ENCODE measurements at places on chromosomes 11 and 22. TPM values are rescaled to one million over a fixed set of nuclear protein-coding genes. Genes with fewer than 3 reads are reported as not detected.

GRCh38 chr22:40161194-40161593, 16.5 kb upstream of the TNRC6B start:
- H3K27ac ChIP-seq = no peak overlapping the region
- no peaks in the 10 kb centered on the region for H3K4me1 ChIP-seq
- DNase-seq = peak; percentile 41
- no peaks in the 10 kb centered on the region for H3K27me3 ChIP-seq

- no peaks in the 10 kb centered on the region for H3K36me3 ChIP-seq
- no peaks in the 10 kb centered on the region for H3K27me3 ChIP-seq
- H3K4me1 ChIP-seq = peaks cover 17% of the 10 kb centered on the region
- DNase-seq = no peak
- no peak overlapping the region for H3K4me3 ChIP-seq
These were observed 10.9 kb upstream of the FGF3 start for GRCh38 chr11:69830086-69830485.

- H3K4me1 ChIP-seq = peaks cover 16% of the 10 kb centered on the region
- DNase-seq = peak; percentile 58
- H3K27me3 ChIP-seq = no peaks in the 10 kb centered on the region
- H3K27ac ChIP-seq = no peak overlapping the region
- H3K36me3 ChIP-seq = peaks cover 14% of the 10 kb centered on the region
These were observed 16.3 kb downstream of the APOL5 start for GRCh38 chr22:35733791-35734516.

The LMO2 gene
- polyA plus RNA-seq = 9.2 TPM

DNA sequence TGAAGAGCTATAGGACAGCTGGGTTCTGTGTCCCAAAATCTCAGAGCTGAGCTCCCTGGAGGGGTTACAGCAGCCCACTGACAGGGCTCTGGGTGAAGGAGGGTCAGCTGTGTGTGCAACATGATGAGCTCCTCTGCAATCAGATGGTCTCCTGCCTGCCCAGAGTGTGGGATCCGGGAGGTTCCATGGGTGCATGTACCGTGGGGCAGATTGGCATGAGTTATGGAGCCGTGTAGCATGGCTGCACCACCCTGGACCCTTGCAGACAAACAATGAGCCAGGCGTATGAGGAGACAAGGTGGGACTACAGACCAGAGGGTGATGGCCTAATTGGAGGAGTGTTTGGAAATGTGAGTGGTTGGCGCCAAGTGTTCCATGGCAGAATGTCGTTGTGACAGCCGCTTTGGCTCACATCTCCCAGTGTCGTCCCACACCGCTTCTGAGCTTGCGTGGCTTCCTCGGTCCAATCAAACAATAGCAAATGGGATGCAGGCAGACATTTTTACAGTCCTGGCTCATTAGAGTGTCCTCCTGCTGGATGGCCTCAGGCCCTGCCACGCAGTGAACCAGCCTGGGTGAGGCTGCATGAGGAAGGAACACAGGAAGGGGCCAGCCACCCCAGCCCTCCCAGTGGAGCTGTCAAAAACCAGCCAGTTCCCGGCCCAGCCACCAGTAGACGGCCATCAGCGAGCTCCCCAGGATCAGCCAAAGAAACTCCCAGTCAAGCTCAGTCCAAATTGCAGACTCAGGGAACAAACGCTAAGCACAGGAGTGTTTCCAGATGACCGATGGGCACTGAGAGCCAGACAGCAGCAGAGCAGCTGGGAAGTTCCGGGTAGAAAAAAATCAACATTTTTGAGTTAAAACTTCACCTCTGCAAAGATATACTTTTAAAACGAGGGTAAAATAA, 1066.9 kb downstream of the BRD1 start:
- no peak overlapping the region for H3K27ac ChIP-seq
- no peaks in the 10 kb centered on the region for H3K36me3 ChIP-seq
- no peaks in the 10 kb centered on the region for H3K4me1 ChIP-seq
- H3K4me3 ChIP-seq = no peak overlapping the region
- H3K27me3 ChIP-seq = no peaks in the 10 kb centered on the region

DNA sequence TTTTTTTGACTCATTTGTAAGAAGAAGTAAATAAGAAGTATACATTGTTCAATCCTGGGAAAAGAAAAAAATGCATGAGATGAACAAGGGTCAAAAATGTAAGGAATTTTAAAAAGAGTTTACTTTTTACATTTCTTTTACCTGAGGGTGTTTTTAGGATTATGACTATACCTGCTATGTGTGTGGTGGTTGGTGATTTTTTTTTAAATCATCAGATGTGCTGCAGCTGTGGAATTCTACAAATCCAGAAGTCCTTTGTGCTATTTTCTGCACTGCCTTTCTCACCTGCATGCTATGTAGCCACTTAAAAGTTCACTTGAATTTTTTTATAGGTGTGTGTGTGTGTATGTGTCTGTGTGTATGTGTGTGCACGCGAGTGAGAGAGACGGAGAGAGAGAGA, 185.3 kb downstream of the FAT3 start:
- H3K4me3 ChIP-seq = no peak overlapping the region
- H3K27ac ChIP-seq = no peak overlapping the region
- no peaks in the 10 kb centered on the region for H3K27me3 ChIP-seq

- H3K4me1 ChIP-seq = no peaks in the 10 kb centered on the region
- no peak overlapping the region for H3K4me3 ChIP-seq
- H3K27ac ChIP-seq = no peak overlapping the region
- H3K27me3 ChIP-seq = no peaks in the 10 kb centered on the region
- no peaks in the 10 kb centered on the region for H3K36me3 ChIP-seq
These were observed 7.9 kb downstream of the RTN4R start for GRCh38 chr22:20260071-20260765.

GRCh38 chr11:22162756-22163155, 30.1 kb upstream of the ANO5 start:
- no peak overlapping the region for H3K27ac ChIP-seq
- peaks cover 5% of the 10 kb centered on the region for H3K4me1 ChIP-seq
- H3K4me3 ChIP-seq = no peak overlapping the region
- DNase-seq = no peak

The STARD10 gene
- 331 TPM for polyA plus RNA-seq

- no peaks in the 10 kb centered on the region for H3K27me3 ChIP-seq
- no peak overlapping the region for H3K27ac ChIP-seq
These were observed 3.6 kb downstream of the IZUMO1R start for GRCh38 chr11:94308024-94308423.

The ACTN3 gene
- not detected for polyA plus RNA-seq

GRCh38 chr11:73382747-73383146, 6.5 kb downstream of the RELT start:
- H3K4me1 ChIP-seq = peaks cover 9% of the 10 kb centered on the region
- H3K4me3 ChIP-seq = no peak overlapping the region
- H3K36me3 ChIP-seq = no peaks in the 10 kb centered on the region
- peak overlapping the region; percentile 60 for H3K27ac ChIP-seq
- H3K27me3 ChIP-seq = no peaks in the 10 kb centered on the region

DNA sequence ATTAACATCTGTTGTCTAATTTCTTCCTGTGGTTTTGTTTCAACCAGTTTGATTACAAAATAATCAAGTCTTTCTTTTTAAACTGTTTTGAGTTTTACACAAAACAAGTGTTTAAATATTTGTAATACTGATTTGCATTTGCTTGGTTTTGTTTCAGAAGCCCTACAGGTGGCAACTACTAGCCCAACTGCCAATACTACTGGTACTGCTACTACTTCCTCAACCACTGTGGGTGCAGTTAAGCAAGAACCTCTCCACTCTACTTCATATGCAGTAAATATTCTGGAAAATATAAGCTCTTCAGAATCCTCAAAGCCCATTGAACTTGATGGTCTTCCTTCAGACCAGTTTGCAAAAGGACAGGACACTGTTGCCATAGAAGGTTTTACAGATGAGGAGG, 61.1 kb downstream of the QSER1 start:
- H3K27ac ChIP-seq = no peak overlapping the region
- H3K4me1 ChIP-seq = no peaks in the 10 kb centered on the region
- H3K4me3 ChIP-seq = no peak overlapping the region
- DNase-seq = no peak

The SUSD2 gene
- 82.9 TPM for polyA plus RNA-seq

DNA sequence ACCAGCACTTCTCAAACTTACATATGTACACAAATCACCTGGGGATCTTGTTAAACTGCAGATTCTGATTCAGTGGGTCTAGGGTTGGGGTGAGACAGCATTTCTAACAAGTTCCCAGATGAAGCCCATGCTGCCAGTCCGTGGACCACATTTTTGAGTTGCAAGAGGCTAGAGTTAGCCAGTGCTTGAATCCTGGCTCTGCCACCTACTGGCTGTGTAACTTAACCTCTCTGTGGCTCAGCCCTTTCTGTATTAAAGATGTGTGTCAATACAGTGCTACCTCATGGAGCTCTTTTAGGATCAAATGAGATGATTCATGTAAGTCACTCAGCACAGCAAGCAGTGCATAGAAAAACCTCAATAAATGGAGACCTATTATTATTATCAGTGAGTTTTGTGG, 90.2 kb upstream of the ISX start:
- no peak for DNase-seq
- no peak overlapping the region for H3K27ac ChIP-seq
- H3K4me1 ChIP-seq = no peaks in the 10 kb centered on the region
- no peaks in the 10 kb centered on the region for H3K36me3 ChIP-seq
- no peaks in the 10 kb centered on the region for H3K27me3 ChIP-seq
